ENCODE measurements at places on chromosomes 7 and 10.

DNA sequence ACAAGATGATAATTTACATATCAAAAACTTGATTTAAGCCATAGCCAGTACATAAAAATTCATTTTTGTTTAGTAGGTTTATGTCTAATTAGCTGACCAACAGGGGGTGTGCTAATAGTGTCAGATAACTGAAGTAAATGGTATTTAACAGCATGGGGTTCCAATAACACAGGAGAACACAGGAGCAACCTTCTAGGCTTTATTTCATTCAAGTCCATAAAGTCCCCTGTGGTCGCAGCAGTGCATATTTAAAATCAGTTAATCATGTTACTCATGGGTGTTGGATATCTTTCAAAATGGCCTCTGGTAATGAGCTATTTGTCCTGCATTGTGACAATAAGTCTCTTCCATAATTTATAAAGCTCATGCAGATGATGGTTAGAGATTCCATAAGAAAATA, 238.6 kb downstream of the CNTNAP2 start:
- no peak for DNase-seq

DNA sequence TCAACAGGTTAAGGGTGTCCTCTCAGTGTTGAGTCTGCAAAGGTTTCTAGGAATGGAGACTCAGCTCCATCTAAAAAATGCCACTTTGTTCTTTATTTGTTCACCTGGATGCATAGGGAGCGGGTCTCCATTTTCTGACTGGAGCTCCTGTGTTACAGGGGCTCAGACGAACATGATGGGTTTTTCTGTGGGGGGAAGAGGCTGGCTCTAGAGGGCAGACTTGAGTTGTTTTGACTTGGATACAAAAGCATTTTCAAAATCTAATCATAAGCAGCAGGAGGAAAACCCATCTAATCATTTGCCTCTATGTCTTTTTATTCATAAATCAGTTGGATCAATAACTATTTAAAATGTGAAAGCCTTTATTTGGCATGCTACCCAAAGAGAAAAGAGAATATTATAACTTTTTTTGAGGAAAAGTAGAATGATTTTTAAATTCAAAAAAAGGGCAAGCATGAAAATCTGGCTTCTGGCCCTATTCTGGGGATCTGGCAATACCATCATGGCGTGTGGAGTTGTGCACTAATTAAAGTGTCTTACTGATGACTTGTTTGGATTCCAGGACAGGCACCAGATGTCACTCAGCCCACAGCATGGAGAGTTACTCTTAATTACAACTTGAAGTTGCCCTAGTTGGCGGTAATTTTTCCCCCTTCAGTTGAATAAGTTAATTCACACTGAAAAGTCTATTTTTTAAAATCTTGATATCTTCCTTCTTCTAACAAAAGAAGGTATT, 594.9 kb downstream of the REEP3 start:
- peak; percentile 22 for DNase-seq

GRCh38 chr10:119689016-119689580, 36.8 kb upstream of the INPP5F start:
- DNase-seq, result no peak

DNA sequence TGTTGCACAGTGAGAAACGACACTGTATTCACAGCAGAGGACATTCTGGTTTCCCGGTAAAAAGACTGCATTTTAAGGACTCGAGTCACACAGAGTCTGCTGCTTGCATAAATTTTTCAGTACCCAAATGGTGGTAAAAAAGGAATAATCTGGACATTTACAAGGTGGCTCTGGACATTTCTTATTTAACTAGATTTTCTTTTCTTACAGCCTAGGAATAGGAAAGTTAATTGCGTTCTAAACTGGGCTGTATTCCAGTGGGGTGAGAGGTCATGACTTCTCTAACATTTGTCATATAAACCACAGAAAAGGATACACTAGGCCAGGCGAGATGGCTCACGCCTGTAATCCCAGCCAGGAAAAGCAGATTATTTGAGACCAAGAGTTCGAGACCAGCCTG, 237.5 kb upstream of the KLF6 start:
- no peak for DNase-seq

DNA sequence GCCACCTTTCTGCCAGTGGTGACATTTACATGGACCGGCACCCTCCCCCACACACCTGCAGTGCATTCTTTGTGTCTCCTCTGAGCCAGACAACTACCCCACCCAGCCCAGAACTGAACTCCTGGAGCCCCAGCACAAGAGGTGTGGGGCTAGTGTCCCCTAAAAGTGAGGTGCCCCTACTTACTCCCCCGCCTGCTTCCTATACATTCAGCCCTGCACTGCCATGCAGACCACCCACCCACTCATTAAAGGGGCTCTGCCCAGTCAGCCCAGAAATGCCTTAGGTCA, 1.9 kb downstream of the SAP25 start:
- no peak for DNase-seq

GRCh38 chr7:127413962-127414361, 21.5 kb upstream of the ZNF800 start:
- no peak for DNase-seq

DNA sequence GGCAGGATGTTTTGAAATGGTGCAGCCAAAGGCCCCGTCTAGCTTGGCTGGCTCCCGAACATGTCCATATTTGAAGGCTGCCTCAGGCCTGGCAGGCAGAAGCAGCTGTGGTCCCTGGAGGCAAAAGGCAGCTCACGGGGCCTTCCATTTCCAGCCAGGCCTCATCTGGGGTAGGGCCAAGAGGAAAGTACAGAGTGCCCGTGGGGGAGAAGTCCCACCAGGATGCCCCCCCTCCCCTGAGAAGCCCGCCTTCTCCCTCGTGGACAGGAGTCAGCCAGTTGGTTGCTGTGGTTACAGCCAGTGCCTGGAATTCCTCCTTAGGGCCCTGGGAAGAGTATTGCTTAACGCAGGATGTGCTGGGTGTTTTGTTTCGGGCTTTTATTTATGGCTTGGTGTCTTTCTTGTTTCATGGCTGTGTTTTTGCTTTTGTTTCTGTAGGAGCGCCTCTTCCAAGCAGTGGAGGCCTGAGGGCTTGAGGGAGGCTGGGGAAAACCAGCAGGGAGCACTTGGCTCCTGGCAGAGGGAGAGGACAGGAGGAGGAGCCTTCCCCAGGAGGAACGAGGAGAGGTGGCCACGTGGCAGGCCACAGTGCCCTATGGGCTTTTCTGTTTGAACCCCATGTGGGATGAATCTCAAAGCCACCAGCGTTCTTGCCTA, 45.4 kb downstream of the CHST3 start:
- peak; percentile 93 for DNase-seq

- no peak for DNase-seq
Observed at GRCh38 chr10:88057720-88058119, 194.3 kb downstream of the PTEN start.

DNA sequence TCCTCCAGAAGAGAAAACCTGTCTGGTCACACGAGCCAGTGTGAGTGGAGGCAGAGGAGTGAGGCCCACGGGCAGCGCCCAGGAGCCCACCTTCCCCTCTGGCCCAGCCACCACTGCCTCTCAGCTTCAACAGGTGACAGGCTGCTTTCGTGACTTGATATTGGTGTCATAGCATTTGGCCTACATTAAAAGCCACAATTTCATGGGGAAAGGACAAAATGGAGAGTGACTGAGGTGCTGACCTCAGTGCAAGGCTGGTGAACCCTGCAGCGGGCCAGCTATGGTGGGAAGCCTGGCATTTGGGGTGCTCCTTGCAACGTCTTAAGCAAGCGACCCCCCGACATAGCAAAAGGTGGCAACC, 21.3 kb downstream of the ECHDC3 start:
- DNase-seq, result no peak

DNA sequence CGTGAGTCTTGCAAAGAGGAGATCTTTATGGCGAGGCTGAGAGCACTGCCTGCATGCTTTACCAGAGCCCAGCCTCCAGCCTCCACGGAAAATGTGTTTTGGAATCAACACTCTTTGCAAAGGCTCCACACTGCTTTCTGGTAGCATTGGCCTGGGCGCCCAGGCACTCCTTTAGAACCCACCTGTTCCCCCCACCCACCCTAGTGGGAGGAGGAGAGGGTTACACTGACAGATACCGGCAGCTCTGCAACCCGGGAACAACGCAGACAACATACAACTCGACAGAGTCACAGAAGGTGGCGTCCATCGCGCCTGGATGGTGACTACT, 5.5 kb upstream of the MNX1 start:
- DNase-seq, result no peak

Measured in fibroblast of skin of right biceps (primary cell).